ENCODE measurements at places on chromosomes 2 and 18.

GRCh38 chr18:34820360-34821065 lies 110.4 kb downstream of the DTNA start:
- no peak for DNase-seq

GRCh38 chr2:126698376-126698775 lies 42.4 kb downstream of the GYPC start:
- no peak for DNase-seq

DNA sequence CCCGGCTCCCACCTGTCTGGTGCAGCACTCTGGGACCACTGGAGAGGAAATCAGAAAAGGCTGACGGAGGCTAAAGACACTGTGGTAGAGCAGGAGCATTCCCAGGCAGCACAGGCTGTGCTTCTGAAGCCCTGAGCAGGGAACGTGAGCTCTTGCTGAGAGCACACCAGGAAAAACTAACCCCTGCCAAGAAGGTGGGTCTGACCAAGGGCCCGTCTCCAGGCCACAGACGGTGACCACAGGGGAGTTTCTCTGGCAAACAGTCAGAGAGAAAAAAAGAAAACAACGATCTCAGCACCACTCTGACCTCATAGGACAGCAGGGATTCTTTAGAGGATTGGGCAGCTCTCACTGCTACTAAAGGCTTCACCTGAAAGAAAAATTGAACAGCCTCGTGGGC lies 201.4 kb downstream of the AFF3 start:
- DNase-seq = peak; percentile 95

DNA sequence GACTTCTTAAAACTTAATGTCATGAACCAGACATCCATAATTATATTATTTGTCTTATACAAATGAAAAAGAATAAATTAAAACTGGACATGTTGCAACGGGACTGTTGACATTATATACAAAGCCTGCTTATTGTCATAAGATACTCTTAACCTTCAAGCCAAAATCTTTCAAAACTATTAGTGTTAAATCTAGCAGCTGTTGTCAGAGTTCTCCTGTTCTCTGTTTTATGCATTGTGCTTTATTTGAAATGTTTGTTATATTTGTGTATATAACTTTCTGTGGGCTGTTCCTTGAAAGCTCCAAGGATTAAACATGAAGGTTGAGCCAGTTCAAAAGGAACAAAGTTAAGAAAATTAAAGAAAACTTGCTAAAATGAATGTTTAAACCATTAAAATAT lies 335.5 kb upstream of the NT5C1B start:
- DNase-seq = no peak

- DNase-seq = no peak
Measured at GRCh38 chr2:41206004-41206403, 754.1 kb upstream of the SLC8A1 start.

DNA sequence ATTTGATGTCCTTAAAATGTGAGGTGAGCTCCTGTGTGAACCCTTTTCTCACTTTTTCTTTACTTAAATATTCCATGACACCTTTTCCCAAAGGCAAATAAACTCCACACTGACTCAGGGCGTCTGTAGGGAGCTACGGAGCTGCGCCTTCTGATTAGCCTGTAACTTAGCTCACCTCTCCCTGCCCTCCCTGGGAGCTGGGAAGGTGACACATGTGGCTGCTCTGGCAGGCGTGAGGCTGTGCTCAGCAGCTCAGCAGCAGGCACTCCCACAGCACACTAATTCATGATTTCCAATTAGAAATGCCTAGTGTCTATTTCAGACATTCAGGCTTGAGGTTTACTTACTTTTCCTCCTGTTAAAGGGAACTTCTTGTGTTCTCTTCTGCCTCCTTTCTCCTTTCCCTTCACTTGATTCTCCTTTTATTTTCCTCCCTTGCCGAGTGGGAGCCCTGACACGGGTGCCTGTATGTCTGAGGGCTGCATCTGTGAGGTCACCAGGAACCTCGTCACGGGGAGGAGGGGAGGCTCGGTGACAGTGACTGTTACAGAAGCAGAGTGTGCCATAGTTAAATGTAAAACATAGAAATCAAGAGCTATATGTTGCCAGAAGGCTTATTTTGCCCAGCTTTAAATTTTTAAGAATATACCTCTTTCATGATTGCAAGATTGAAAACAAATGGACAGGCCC lies 437.1 kb downstream of the DCDC2C start:
- DNase-seq = no peak

GRCh38 chr18:79405781-79406575 lies 10.2 kb downstream of the NFATC1 start:
- no peak for DNase-seq

- no peak for DNase-seq
Measured at GRCh38 chr2:8367833-8368232, 314.0 kb upstream of the ID2 start.

DNA sequence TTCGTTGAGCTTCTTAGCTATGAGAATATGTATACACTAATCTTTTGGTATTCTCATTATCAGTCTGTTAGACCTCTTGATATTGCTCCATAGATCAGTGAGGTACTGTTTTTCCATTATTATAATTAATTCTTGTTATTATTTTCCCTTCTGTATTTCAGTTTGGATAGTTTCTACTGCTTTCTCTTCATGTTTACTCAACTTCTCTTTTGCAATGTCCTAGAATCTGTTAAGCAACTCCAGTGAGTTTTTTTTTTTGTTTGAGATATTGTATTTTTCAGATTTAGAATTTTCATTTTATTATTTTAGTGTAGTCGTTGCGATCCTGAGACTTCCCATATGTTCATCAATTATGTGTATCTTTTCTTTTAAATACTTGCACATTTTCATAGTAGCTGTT lies 260.8 kb downstream of the SETBP1 start:
- no peak for DNase-seq

- DNase-seq = no peak
Measured at GRCh38 chr2:8520791-8521344, 161.0 kb upstream of the ID2 start.

DNA sequence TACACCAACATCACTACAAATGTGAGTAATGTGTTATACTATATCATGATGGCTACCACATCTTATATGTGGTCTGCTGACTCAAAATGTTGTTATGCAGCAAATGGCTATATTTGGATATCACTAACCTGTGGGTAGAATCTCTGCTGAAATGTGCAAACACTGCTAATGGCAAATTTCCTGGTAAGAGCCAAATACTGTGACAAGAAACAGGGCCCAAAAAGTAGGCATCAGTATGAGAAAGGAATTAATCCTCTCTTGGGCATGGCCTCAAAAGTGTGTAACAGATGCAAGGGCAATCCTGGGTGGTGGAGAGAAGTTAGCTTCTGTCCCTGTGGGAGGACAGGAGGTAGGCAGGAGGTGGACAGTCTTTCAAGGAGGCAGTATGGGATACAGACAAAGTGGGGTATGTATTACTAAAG lies 13.3 kb downstream of the ATF2 start:
- DNase-seq = peak; percentile 64

GRCh38 chr18:79448621-79449020 lies 52.9 kb downstream of the NFATC1 start:
- DNase-seq = no peak

GRCh38 chr2:95231723-95232122 lies 24.4 kb downstream of the ZNF892 start:
- DNase-seq = peak; percentile 58

DNA sequence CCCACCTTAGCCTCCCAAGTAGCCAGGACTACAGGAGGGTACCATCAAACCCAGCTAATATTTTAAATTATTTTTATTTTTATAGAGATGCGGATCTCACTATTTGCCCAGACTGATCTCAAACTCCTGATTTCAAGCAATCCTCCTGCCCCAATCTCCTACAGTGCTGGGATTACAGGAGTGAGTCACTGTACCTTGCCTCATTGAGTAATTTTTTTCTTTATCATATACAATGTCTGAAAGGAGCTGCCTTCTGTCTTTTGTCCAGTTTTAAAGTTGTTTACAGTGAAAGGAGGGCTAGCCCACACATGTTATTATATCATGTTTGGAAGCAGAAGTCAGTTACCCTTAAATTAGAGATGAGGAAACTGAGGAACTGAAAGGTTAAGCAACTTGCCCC lies 32.5 kb downstream of the PRKRA start:
- DNase-seq = no peak

DNA sequence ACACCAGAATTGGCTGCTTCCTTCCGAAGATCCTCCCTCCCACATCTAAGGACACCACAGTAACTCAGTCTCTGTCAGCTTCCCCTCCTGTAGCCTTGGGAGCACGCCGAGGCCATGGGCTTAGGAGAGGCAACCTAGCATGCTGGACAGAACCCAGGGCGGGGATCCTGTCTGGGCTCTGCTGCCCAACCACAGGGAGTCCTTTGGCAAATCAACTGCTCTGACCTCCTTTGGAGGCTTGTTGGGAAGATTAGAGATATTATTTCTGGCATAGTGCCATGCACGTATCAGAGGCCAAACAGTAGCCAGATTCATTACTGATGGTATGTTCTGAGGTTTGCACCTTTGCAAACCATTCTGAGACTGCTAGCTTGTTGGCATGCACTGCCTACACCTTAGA lies 262.7 kb upstream of the EPAS1 start:
- DNase-seq = no peak

DNA sequence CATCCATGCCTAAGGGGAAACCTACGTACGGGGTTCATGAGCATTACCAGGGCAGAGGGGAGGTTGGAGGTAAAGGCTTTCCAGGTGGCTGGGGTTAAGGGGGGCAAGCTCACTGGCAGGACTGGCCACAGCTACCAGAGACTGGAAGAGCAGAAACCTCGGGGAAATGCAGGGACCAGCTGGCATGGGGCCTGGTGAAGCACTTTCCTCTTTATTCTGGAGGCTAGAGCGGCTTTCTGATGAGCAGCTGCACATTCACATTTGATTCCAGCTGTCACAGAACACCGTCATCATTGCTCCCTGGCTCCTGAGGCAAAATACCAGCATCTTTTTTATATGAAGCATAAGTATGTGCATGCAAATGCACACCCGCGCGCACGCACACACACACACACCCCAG lies 28.7 kb upstream of the LRRC30 start:
- DNase-seq = no peak

- DNase-seq = no peak
Measured at GRCh38 chr2:40317046-40317445, 134.8 kb downstream of the SLC8A1 start.

DNA sequence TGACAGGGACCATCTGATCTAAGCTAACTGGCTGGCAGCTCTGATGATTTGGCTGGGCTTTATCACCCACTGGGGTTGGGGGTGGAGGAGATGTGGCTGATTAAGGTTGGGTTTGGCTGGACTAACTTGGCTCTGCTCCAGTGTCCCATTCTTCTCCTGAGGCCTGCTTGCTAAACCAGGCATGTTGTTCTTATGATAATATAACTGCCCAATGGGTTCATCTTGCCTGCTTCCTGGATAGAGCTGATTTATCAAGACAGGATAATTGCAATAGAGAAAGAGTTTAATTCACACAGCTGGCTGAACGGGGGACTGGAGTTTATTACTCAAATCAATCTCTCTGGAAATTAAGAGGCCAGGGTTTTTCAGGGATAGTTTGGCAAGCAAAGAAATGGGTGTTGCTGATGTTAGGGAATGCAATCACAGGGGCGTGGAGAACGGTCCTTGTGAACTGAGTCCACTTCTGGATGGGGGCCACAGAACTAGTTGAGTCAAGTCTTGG lies 150.4 kb downstream of the PTH2R start:
- DNase-seq = no peak

- peak; percentile 98 for DNase-seq
Measured at GRCh38 chr2:234840336-234840735, 111.5 kb upstream of the SH3BP4 start.

- no peak for DNase-seq
Measured at GRCh38 chr18:63192885-63193349, 126.7 kb downstream of the BCL2 start.

- DNase-seq = no peak
Measured at GRCh38 chr2:98935777-98936352, at the start of gene CRACDL. Gene CRACDL (minus strand): TSS chr2:98936225. CDS start chr2:98846800, 89,425 bp downstream.

DNA sequence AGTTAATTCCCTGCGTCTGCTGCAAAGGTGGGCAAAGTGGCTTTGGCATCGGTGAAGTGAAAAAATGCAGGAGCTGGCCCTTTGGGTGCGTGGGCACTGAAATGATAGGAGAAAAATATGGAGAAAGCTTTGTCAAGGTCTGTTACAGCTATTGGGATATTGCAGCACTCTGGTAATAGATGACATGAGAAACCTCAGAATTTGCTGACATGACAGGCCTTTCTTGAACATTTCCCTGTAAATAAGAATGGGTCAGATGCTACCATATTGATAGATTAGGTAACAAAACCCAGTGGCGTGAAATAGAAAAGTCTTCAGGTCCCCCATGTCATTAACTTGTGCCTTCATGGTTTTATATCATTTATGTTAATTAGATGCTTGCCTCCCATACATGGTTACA lies 12.4 kb upstream of the DSG4 start:
- no peak for DNase-seq

DNA sequence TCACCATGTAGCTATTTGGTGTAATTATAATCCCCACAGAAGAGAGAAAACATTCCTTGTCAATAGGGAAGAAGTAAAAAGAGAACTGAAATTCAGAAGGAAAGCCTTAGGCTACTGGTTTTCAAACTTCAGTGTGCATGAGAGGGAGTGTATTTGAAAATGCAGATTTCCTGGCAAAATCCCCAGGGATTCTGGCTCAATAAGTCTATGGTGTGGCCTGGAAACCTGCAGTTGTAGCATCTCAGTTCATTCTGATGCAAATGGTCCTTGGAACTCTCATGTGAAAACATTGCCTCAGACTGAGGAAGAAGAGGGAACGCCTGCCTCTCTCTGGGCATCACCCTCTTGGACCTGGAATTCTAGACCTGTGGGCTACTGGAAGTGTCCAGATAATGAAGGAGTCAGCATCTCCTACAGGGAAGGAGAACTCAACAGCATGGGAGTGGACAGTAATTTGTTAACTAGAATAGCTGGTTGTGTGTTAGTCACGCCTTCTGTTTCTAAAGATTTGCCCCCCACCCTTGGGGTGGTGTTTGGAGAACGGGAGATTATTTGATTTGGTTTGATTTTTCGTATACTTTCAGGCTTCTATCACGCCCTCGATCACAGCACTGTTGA lies 21.3 kb downstream of the COL4A3 start:
- no peak for DNase-seq

- no peak for DNase-seq
Measured at GRCh38 chr2:4077017-4077416, 373.6 kb downstream of the DCDC2C start.

DNA sequence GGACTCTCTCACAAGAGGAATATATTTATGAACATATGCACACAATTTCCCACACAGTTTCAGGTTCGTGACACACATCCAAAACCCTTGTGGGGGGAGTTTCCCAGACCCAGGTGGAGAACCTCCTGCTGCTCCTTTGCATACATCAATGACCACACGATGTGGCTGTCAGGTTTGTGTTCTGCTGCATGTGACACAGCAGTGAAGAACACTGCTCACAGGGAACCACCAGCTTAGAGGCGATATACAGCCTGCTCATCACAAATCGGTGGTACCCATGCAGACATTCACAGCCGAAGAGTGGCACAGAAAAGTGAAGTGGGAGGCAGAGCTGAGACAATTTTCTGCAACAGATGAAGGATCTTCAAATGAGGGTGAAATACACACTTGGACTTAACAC lies 175.6 kb upstream of the ZFP36L2 start:
- DNase-seq = no peak

- DNase-seq = peak; percentile 44
Measured at GRCh38 chr2:121095257-121096080, 189.5 kb downstream of the TFCP2L1 start.

Data from astrocyte of the cerebellum (primary cell).